ENCODE measurements at places on chromosomes 6 and 20. TPM values are rescaled to one million over a fixed set of nuclear protein-coding genes. Genes with fewer than 3 reads are reported as not detected.

DNA sequence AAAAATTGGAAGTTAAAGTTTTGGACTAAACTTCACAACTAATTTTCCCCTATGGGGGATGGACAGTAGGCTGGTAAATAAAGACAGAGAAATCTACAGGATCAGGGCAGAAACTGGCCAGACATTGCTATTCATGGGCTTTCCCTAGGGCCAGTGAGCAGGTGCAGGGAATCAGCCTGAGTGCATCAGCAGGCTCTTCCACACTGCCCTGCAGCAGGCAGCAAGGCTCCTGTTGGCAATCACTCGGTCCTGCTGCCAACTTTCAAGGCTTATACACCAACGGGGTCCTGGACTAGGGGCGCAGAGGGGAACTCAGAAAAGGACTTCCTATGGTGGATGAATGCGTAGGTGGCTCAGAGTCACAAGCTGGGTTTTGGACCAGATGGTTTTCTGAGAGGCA lies 59.8 kb upstream of the NHSL1 start:
- DNase-seq = no peak

- no peak for DNase-seq
Measured at GRCh38 chr20:25117990-25118389, 36.0 kb upstream of the VSX1 start.

SLC17A4 gene
- not detected for total RNA-seq

TMEM74B gene
- total RNA-seq = 1.2 TPM

TFAP2C gene
- 0.23 TPM for total RNA-seq

DNA sequence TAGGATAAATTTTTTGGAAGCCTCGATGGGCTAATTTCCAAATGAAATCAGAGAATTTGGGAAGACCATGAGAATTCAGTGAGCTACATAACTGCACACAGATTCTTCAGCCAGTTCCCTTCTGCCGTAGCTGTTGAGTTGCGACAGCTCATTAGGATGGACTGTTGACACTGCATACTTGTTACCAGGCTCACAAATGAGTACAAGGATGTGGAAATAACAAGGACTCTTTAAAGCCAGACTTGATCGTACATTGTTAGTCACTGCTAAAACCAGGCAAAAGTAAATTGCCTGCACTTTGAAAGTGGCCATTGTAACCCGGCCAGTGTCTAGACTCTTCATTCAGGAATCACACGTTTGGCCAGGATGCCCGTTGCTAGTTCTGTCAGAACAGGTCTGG lies 37.0 kb downstream of the NDUFAF5 start:
- DNase-seq = no peak

DNA sequence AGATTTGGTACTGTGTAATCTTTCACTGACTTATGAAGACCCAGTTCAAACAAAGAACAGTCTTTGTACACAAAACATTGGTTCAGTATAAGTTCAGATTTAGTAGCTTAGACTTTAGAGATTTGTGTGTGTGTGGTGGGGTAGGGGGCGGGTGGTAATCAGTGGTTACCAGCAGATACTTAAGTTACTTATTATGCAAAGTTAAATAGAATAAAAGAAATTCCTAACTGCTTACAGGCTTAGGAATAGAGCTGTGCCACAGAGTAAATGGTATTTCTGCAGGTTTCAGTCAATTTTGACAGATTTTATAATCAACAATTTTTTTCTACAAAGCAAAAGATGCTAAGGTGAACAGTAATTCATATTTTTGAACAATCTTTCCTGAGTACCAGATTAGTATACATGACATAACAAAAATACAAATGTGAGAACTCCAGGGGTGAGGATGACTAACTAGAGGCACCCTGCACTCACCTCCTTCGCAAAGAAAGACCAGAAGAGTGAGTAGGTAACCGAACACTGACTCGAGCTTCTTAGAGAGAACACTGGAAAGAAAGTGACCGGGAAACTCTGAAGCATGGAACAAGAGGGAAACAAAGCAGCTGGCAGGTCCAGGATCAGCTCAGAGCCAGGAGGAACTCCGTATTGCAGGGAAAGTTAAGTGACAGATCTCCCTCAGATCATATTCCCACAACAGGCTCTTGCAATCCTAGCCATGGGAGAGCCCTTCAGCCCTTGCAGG lies 560.6 kb downstream of the COL12A1 start:
- DNase-seq = no peak

GRCh38 chr20:10167594-10167993 lies 51.0 kb upstream of the SNAP25 start:
- DNase-seq = no peak

DNA sequence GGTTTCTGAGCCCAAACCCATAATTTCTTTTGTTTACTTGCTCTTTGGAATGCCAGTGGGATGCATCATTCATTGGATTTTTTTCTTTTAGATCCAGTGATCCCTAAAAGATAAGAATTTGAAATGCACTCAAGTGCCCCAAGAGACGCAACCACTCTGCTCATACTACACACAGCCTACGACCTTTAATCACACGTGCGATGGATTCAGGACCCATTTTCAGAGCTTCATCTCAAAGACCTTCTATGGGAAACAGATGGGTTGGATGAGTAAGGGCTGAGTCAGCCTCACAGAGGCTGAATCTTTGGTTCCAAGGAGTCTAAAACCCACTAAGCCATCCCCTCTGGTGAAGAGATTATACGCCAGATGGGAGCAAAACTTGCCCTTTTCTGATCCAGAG lies 265.5 kb upstream of the EXOC2 start:
- no peak for DNase-seq
